H54 (cell line): ENCODE measurements at places on chromosomes 11 and 22.

DNA sequence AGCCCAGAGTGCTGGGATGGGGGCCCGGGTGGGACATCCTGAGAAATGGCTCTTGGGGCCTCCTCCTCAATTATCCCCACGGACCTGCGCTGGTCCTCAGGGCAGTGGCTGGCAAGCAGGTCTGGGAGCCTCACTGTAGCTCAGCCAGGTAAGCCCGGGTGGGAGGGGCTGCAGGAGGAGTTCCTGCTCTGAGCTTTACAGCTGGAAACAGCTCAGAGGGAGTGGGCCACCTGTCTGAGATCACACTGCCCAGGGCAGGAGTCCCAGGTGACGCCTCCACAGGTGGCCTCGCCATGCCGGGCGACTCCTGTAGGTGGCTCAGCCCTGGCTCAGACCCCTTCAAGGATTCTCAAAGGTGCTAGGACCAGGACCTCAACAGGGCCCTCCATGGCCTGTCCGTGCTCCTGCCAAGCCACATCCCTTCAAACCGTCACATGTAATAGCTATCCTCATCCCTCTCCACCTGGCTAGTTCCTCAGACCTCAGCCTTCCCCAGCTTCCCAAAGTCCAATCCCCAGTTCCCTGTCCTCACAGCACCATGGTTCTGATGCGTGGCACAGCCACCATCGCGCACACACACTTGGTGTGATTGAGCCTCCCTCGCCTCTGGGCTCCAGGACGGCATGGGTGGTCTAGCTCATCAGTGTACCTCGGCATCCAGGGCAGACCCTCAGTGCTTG, 3.6 kb upstream of the TSSK2 start:
- DNase-seq: no peak

GRCh38 chr11:112558691-112559090, 298.0 kb upstream of the PLET1 start:
- DNase-seq: no peak

- DNase-seq: no peak
Measured at GRCh38 chr11:11532574-11532973, 89.2 kb downstream of the GALNT18 start.

DNA sequence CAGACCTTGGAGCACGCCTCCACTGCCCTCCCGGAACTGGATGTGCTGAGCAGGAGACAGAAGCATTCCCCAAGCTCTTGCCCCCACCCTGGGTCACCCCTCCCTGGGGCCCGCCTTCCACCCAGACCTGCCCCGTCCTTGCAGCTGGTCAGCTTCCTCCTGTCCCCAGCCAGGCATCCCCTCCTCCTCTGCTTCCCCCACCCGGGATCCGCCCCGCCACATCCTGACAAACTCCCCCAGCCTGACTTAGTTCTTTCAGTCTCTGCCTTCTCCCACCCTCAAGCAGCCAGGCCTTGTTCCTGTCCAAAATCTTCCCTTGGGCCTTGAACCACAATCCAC, 1.1 kb upstream of the PLXNB2 start:
- no peak for DNase-seq

DNA sequence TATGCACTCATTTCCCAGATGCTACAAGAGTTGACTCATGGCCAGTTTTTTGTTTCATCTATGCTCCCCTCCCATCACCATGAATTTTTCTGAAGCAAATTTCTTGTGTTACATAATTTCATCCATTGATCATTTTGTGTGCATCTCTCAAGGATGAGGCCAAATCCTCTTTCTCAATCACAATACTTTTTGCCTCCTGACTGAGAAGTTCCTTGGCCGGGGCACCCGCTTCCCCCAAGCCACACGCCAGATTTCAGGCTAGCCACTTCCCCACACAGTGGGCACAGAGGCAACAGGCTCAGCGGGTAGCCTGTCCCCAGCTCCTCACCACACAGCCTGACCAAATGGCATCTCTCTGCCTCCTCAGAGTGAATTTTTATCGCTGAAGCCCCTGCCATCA, 9.8 kb upstream of the DSCAML1 start:
- no peak for DNase-seq

DNA sequence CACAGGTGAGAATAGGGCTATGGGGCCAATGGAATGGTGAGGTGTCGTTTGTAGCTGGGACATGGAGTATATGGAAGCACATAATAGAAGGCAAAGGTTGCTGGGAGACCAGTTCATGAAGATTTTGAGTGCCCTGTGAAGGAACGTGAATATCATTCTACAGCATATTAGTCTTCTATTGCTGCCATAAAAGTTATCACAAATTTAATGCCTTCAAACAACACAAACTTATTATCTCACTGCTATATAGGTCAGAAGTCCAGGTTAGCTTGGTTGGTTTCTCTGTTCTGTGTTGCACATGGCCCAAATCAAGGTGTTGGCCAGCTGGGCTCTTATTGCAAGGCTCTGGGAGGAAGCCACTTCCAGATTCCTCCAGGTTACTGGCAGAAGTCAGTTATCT, 110.6 kb downstream of the SYN3 start:
- DNase-seq: no peak

DNA sequence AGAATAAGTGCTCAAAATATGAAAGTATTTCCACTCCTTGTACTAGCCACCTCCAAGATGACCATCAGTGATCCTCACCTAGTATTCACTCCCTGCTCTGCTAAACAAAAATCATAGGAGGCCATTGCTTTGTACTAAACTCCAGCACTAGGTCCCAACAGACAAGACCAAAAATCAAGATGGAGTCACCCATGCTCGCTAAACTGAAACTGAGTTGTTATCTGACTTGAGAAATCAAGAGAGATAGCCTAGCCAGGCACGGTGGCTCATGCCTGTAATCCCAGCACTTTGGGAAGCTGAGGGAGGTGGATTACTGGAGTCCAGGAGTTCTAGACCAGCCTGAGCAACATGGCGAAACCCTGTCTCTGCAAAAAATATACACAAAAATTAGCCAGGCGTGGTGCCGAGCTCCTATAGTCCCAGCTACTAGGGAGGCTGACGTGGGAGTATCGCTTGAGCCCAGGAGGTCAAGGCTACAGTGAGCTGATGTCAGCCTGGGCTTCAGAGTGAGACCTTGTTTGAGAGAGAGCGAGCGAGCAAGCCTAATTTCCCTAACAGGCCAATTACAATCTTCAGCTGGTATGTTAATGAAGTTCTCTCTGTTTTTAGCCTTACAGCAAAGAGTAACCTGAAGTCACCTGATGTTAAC, 9.3 kb downstream of the SEC14L6 start:
- DNase-seq: no peak

GRCh38 chr11:16963316-16963876, 50.8 kb downstream of the PLEKHA7 start:
- DNase-seq: no peak

GRCh38 chr11:116466191-116466590, 306.6 kb downstream of the BUD13 start:
- DNase-seq: no peak

GRCh38 chr11:69101115-69101791, 52.5 kb downstream of the TPCN2 start:
- DNase-seq: peak; percentile 96

DNA sequence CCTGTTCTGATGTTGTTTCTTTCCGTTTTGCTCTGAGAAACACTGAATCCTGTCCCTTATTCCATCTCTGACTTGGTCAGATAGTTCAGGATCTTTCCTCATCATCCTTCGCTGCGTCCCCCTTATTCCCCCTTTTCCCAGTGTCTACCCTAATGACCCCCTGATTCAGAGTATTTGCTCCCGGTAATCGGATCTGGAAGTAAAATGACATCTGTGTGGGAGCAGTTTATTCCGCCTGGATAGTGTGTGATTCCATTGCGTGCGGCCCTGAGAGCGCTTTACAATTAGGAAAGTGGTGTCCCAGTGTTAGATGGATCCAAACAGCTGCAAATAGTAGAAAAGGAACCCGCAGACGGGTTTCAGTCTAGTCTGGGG, 606 bp downstream of the DRG1 start:
- DNase-seq: no peak

GRCh38 chr11:80937842-80938241, 1497.0 kb upstream of the TENM4 start:
- no peak for DNase-seq

- peak; percentile 87 for DNase-seq
Measured at GRCh38 chr11:68315171-68315920, 3.0 kb downstream of the LRP5 start.

- no peak for DNase-seq
Measured at GRCh38 chr22:30742291-30743256, 47.9 kb downstream of the OSBP2 start.

DNA sequence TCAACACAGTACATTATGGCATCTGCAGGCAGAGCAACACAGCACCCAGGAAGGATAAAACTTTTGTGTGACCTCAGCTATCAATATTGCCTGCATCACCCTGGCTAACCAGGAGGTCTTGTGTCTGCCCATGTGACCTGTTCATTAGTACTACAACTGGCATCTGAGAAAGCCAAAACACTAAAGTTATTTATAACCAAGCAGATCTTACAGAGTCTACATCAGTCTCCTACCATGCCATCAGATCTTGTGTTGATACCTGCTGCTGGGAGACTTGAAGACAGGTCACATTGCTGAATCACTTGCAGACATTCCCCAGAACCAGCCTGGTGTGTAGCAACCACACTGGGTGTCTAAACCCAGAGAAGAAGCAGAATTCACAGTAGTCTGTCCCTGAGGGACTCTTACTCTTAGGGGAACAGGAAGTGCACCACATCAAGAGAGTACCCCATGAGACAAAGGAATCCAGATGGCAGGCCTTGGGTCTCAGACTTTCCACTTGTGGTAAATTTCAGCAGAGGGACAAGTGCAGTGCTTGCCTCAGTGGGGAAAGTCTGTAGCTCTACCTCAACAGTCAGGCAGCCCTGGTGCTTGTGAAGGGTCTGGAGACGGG, 7.0 kb downstream of the OR9G1 start:
- no peak for DNase-seq

GRCh38 chr22:26744892-26745808, 87.8 kb downstream of the MIAT start:
- no peak for DNase-seq

- no peak for DNase-seq
Measured at GRCh38 chr11:87306262-87306851, 268.6 kb downstream of the TMEM135 start.

GRCh38 chr11:1675536-1676228, 21.3 kb upstream of the KRTAP5-6 start:
- no peak for DNase-seq

DNA sequence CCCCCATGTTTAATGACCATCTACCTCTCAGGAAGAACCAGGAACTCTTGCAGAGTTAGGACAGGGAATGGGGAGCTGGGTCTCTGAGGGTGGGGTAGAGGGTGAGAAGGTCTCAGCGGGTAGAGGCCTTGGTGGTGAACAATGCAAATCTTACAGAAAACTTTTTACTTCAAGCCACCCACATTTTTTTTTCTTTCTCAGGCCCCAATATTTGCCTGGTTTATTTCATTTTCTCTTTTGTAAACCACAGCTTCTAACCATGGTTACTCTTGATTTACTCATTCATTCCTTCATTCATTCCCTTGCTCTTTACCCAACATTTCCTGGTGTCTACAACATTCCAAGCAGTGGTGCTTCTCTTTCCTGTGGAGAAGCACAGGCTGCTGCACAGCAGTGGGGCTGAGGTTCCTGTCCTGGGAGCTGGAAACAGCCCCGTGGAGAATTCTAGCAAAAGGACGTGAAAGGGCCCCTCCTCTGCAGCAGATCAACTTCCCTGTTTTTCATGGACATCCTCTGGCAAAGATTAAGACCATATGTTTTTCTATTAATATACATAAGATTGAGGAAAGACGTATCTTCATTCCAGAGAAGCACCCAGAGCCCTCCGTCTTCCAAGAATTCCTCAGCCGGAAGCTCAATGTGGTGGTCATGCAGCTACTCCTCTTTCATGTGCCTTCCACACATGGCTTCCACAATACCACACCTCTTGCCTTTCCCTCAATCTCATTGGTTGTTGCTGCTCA, 224.4 kb upstream of the SESN3 start:
- DNase-seq: no peak

DNA sequence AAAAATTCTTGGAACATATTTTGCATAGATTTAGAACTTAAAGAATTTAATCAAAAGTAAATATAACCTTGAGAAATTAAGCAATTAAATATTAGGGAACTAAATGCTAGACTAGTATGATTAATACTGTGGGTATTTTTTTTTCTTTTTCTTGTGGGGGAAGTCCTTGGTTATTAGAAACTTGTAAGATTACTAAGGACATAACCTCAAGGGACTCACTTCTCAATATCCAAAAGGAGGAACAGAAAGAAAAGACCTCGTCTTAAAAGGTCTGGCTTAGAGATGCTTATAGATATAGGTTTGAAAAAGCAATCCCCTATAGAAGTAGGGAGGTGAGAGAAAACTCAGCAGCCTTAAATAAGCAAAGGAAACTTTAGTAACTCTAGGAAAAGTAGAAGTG, 368.5 kb downstream of the INSC start:
- no peak for DNase-seq

GRCh38 chr11:69745201-69745600, 29.9 kb downstream of the FGF4 start:
- no peak for DNase-seq

DNA sequence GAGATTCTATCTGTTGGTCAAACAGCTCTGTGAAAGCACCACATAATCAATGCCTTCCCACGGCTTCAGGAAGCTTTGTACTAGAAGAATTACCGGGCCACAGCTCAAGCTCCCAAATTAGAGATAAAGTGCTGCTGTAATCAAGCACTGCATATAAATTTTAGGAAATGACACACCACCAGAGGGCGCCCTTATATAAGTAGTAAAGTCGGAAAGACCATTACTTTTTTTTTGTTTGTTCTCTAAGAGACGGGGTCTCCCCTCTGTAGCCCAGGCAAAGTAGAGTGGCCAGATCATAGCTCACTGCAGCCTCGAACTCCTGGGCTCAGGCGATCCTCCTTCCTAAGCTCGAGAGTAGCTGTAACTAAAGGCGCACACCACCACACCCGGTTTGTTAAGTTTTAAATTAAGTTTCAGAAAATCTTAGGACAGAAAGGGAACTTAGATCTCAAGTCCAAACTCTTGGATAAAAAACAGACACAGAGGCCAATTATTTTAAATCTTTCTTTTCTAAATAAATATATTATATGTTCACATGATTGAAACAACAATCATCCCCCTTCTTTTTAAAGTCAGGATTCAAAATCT, 32.6 kb downstream of the PRCP start:
- DNase-seq: peak; percentile 27

DNA sequence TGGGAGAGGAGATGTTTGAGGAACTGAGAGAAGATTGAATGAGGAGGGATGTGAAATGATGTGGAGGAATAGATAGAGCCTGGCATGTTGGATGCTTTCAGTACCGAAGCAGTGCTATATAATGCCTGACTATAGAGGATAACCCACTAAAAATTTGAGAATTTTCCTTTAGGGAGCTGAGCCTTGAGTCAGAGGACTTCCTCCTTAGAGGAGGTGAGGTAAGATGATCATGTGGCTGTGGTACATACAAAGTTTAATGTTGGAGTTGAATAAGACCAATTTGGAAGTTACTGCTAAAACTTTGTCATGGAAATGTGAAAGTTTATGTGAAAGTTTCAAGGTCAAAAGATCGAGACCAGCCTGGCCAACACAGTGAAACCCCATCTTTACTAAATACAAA, 66.9 kb downstream of the YAP1 start:
- DNase-seq: no peak

DNA sequence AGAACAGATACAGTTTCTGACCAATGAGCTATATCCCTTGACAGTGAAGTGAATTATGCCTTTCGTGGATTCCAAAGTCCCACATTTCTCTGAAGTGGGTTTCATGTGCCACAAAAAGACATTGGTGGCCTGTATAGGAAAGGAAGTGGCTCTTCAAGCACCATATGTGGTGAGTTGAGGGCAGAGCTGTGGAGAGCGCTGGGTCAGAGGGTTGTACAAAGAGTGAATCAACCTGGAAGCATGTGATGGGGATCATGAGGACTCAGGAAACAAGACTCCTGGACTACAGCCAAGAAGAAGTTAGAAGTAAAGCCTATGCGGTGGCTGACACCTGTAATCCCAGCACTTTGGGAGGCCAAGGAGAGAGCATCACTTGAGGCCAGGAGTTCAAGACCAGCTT, 579 bp upstream of the SLC5A4 start:
- no peak for DNase-seq
